ENCODE measurements at places on chromosomes 11 and 22. TPM values are rescaled to one million over a fixed set of nuclear protein-coding genes. Genes with fewer than 3 reads are reported as not detected.

DNA sequence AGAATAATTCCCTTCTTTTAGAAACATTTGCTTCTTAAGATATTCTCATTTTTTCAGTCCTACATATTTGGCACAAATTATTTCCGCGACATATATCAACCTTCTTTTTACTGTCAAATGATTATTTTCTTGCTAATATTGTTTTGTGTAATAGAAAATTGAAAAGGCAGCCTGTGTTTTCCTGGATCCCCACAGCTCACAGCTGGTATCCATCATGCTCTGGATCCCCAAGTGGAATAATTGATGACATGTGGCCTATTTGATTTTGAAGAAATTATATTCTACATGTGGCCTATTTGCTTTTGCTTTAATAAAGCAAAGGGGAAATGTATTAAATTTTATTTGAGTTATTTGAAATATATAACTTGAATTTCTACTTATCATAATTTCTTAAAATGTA lies 199.4 kb upstream of the LUZP2 start:
- DNase-seq, result no peak

DNA sequence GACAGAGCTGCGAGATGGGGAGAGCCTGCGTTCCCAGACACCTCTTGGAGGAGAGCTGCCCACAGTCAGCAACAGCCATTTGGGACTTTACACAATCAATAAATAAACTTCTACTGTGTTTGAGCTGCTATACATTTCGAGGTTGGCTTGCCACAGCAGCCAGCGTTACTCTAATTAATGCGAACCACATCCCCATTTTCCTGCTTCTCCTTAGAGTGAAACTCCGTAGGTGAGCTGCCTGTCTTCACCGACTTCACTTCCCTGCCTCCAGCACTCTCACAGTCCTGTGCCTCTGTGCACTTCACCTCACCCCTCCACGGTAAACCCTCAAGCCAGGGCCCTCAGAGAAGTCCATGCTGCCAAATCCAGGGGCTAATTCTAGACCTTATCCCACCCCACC lies 5.9 kb upstream of the SLC22A12 start:
- DNase-seq, result no peak

DNA sequence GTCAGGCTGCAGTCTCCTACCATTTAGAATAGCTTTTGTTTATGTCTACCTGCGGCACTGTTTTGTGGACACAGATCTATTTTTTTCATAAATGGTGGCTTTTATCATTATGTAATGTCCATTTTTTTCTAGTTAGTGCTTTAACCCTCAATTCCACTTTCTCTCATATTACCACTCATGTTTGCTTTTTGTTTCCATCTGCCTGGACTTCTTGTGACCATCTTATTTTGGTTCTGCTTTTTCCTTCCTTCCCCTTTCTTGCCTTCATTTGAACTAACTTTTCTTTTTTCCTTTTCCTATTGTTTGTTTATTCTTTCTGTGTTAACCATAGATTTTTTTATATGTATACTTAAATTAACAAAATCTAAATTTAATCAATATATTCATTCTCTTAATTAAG lies 98.5 kb upstream of the SLC22A12 start:
- no peak for DNase-seq

GRCh38 chr11:131185915-131186314 lies 184.5 kb upstream of the NTM start:
- no peak for DNase-seq

GRCh38 chr11:10746871-10747270 lies 4.2 kb upstream of the CTR9 start:
- no peak for DNase-seq

DNA sequence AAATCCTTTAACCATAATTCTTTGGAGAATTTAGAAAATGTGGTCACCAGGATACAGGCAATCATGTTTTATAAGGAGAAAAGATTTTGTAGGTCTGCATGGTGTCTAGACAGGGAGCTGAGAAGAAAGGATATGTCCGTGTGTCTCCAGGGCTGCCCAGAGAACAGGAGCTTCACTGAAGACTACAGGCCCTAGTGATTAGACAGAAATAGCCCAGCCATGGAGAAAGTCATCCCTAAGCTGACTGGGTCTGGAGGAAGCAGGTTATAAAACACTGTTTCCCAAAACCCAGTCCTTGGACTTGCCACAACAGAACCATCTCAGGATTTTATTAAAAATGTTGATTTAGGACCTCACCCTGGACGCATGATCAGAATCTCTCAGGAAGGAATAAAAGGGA lies 84.4 kb downstream of the GALNT18 start:
- DNase-seq, result no peak

DNA sequence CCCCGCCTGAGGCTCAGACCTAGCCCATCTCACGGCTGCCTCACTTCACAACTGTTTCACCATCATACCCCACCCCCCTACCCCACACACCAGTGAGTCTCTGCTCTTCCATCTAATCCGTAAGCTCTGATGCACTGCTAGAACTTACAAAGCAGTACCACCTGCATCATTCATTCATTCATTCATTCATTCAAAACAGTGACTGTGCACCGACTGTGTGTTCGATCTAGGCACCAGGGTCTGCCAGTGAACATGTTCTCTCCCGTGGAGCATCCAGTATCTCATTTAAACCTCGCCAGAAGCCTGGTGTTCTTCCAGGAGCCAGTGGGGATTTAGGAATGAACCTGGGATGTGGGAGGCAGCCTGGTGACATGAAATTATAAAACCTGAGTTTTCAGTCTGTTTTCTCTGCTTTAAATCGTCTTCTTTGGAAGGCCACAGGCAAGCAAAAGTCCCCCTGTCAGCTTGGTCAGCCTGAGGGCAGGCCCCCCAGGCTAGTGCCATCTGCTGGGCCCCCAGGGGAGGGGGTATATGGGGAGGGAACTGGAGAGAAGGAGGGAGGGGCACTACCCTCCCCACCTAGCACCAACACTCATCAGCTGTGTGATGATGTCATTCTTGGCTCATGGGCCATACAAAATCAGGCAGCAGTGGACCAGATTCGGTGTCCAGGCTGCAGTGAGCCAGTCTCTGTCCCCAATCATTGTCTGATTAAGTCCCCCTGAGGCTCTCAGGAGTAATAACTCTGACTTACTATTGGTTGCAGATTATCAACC lies 18.4 kb downstream of the TMPRSS6 start:
- no peak for DNase-seq

GRCh38 chr22:23516304-23516703 lies 63.8 kb downstream of the IGLL1 start:
- no peak for DNase-seq

DNA sequence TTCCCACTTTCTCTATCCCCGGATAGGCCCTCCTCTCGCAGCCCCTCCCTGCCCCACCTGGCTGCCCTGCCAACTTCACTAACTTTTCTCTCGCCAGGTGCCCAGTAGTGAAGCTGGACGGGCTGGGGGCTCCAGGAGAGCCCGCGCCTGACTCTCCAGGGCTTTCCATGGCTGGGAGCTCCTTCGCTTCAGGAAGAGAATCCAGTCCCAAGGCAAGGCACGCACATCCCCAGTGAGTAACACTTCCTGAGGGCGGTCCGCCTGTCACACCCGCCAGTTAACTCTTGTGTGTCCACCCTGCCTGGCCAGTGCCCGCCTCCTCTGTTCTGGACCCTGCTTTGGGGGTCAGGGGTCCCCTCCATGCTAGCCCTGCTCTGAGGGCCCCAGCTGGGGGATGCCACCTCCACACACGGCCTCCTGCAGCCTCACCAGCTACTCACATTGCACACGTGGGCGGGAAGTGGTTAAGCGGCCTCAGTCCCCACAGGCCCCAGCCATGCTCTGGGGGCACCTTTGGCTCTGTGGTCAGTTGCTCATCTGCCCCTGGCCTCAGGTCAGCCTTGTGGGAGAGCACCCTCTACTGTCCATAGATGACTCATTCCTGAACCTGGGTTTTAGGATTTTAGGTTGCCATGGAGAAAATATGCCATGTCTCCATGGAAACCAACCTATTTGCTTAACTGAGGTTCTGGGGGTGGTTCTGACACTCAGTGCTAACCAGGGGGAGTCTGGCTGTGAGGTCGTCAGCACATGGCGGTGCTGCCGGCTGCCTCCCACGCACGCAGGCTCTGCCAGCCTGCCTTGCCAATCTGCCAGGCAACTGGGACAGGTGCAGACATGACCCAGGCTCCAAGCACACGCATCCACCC lies at the start of gene RIN1:
Gene RIN1, minus strand, starts transcription at position 201 of the 869 bp plus-strand sequence. Its CDS starts 32 bp downstream, at position 169.
- no peak for DNase-seq

DNA sequence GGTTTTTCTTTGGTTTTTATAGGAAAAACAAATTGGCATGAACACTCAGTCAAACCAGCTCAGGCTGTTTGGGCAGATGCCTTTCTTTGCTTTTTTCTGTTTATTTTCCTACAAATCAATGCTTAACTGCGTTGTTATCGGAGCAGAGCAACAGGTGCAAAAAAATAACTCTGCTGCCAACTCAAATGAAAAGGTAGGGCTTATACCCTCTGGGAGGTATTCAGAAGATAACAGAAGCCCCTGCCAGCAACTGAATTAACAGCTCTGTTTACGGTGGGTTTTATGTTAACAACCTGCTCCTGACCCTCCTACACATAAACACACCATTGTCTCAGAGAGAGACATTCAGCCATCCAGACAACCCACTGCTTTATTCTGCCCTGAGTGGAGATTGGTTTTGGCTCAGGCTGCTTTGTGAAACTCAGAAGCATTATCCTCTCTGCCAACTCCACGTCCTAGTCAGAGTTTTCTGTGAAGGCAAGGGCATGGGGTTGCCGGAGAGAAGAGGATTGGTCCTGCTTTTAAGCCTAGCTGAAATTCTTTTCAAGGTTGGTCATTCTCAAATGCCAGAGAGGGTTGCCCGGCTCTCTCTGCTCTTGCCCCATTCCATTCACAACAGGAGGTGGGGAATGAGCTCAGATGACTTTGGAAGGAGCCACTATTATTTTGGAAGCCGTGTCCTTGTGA lies 11.4 kb downstream of the EHF start:
- DNase-seq, result no peak

DNA sequence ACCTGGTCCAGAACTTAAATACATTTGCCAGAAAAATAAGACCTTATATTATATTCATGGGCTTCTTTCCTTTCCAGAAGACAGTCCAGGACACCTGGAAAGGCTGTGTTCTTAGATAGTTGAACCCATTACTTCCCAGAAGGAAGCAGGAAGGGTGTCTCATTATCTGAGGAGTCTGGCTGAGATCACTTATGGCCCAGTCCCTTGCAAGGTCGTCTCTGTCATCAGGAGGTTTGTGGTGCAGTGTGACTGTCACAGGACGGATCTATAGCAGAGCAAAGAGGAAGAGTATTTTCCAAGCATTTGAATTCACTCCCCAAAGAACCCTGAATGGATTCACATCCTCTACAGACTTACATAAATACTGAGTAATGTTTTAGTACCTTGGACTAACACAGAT lies 270.7 kb upstream of the MTNR1B start:
- no peak for DNase-seq

GRCh38 chr11:77725433-77725832 lies 87.8 kb upstream of the CLNS1A start:
- no peak for DNase-seq

GRCh38 chr11:92528001-92528400 lies 303.4 kb downstream of the FAT3 start:
- no peak for DNase-seq

GRCh38 chr11:124970925-124971324 lies 16.9 kb downstream of the CCDC15 start:
- DNase-seq, result no peak

DNA sequence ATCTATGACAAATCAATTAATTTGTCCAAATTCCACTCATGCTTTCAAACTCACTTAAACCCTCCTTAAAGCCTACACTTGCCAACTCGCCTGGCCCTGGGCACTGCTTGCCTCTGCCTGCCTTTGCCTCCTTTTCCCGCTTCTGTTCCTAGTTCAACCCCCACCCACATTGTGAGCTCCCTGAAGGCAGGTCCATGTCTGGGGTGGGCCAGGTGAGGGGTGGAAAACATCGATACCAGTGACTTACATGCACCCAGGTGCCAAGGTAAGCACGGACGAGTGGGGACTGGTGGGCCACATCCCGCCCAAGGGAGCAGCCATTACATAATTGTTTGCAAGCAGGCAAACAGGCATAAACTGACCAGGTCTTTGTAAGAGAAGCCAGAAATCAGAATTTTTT lies 146.2 kb downstream of the ST3GAL4 start:
- DNase-seq, result no peak

DNA sequence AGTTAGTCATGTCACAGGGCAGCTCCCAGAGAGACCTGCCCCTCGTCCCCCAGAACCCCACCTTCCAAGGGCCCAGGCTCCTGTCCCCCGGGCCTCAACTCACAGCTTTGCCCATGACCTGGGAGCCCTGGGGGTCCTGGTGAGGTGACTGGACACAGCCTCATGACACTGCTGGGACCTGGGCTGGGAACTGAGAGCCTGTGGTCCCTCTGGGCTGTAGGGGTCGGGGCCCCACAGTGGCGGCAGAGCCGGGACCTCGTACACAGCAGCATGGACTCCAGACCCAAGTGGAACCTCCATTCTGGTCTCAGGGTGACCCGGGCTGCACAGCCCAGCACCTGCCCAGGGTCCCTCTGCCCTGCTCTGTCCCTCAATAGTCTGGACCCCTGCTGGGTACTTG lies 6.9 kb downstream of the APOBEC3A start:
- no peak for DNase-seq

DNA sequence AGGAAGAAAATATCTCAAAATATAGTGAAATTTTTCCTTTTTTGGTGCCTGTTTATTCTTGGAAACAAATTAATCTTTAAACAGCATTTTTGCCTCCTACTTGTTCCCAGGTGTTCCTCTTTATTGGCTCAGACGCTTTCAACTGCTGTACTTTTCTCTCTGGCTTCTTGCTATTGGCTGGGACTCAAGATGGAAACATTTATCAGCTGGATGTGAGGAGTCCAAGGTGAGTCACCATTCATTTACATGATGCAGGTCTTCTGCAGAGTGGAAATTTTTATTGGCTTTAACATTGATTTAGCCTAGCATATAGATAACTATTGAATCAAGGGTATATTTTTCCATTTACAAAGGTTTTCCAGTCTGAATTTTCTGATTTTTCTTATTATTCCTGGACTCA lies 34.4 kb upstream of the DNAJB13 start:
- no peak for DNase-seq

DNA sequence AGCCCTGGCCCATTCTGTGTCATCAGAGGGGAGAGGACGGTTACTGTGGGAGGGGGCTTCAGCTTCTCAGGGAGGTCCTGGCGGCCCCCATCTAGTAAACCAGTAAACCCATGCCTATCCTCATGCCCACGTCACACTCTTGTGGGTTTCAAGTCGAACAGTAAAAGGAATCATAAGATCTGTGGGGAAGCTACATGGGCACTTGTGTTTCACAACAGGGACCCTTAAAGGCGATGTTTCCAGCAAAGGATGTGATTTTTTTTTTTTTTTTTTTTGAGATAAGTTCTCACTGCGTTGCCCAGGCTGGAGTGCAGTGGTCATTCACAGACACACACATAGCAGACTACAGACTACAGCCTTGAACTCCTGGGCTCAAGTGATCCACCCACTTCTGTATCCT lies 9.2 kb upstream of the PARVG start:
- no peak for DNase-seq

The OR52N4 gene
- not detected for total RNA-seq

The MIOX gene
- total RNA-seq, result 0.30 TPM

The BRMS1 gene
- 105 TPM for total RNA-seq

The LAYN gene
- total RNA-seq, result 0.43 TPM

The RIBC2 gene
- total RNA-seq, result 2.5 TPM

The FRMD8 gene
- total RNA-seq, result 49.2 TPM

The PLET1 gene
- total RNA-seq, result not detected

The OR56B4 gene
- total RNA-seq, result not detected

The SMC1B gene
- total RNA-seq, result 0.13 TPM

The CDC42BPG gene
- total RNA-seq, result 0.33 TPM

The MMP12 gene
- not detected for total RNA-seq

The ANKK1 gene
- total RNA-seq, result 0.16 TPM

Data from activated T-cell treated with anti-CD3 and anti-CD28 coated beads, Interleukin-2, amount 50 U/mL, for 4 hours (primary cell).